ENCODE measurements at places on chromosomes 7 and 10. TPM values are rescaled to one million over a fixed set of nuclear protein-coding genes. Genes with fewer than 3 reads are reported as not detected.

Gene CDC14C
- total RNA-seq: not detected

- peaks cover 12% of the 10 kb centered on the region for H3K27me3 ChIP-seq
- no peak overlapping the region for H3K4me3 ChIP-seq
- no peaks in the 10 kb centered on the region for H3K36me3 ChIP-seq
- DNase-seq: no peak
Observed at GRCh38 chr10:103820101-103821062, 35.0 kb downstream of the SH3PXD2A start.

- H3K27me3 ChIP-seq: no peaks in the 10 kb centered on the region
- H3K27ac ChIP-seq: no peak overlapping the region
- H3K4me1 ChIP-seq: no peaks in the 10 kb centered on the region
- H3K4me3 ChIP-seq: no peak overlapping the region
- no peak for DNase-seq
Observed at GRCh38 chr7:34343667-34344066, 314.4 kb upstream of the NPSR1 start.

DNA sequence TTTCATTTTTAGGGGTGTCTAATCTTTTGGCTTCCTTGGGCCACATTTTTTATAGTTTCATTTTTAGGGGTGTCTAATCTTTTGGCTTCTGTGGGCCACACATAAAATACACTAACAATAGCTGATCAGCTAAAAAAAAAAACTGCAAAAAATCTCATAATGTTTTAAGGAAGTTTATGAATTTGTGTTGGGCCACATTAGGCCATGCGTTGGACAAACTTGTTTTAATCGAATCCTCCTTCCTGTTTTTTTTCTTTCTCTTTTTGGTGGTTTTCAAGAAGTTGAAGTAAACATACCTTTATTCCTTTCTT, 37.4 kb downstream of the ZNRF2 start:
- H3K4me1 ChIP-seq: peaks cover 10% of the 10 kb centered on the region
- H3K27ac ChIP-seq: peak overlapping the region; percentile 70
- no peak for DNase-seq
- peak overlapping the region; percentile 36 for H3K4me3 ChIP-seq
- H3K27me3 ChIP-seq: no peaks in the 10 kb centered on the region

Gene PRLHR
- total RNA-seq: not detected

- no peak overlapping the region for H3K4me3 ChIP-seq
- no peaks in the 10 kb centered on the region for H3K36me3 ChIP-seq
- DNase-seq: no peak
- H3K27me3 ChIP-seq: no peaks in the 10 kb centered on the region
- H3K27ac ChIP-seq: no peak overlapping the region
Observed at GRCh38 chr7:126493801-126494200, 758.9 kb downstream of the GRM8 start.

Gene ZFYVE27
- 58.4 TPM for total RNA-seq

DNA sequence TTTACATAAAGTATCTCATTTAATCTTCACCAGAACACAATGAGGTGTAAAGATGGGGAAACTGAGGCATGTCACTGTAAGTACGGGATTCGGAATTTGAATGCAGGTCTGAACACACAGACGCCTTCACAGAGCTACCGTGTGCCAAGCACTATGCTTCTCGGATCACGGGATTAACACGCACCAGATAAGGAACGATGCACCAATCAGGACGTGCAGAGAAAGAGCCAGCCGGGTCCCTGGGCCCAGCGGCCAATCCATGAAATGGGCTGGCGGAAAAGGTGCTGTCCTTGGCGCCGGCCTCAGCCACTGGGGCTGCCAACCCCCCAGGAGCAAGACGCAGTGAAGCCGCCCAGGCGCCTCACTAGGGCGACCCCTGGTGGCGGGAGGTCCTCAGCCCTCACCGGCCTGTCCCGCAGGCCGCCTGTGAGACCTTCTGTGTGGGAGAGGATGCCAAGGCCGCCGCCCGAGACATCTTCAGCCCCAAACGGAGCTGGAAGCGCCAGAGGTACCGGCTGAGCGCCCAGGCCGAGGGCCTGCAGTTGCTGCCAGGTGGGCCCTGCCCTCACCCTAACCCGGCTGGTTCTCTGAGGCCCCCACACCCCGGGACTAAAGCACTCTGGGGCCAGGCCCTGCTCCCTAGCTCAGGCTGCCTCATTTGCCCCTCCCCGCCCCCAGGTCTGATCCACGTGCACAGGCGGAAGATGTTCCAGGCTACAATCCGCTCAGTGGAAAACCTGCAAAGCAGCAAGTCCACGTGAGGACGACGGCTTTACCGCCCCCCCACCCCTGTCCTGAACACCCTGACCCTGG, 15.6 kb downstream of the ATG9B start:
- no peaks in the 10 kb centered on the region for H3K36me3 ChIP-seq
- DNase-seq: peak; percentile 71
- peaks cover 75% of the 10 kb centered on the region for H3K4me1 ChIP-seq

DNA sequence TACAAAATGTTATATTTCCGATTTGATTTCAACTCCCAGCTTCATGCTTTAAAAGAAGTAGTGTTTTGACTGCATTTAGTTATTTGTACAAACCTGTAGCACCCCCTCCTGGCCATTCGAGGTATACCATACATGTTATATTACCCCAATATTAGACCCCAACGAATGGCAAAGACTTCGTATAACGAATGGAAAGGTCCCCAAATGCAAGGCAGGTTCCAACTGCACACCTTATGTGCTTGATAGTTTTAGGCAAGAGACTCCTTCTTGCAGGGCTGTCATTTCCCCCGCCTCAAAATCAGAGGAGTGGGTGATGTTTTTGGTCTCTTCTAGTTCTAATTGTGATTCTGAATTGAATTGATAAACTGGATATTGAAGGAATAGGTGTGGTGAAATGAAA, 101.1 kb upstream of the TARP start:
- H3K27ac ChIP-seq: no peak overlapping the region
- peak; percentile 57 for DNase-seq
- H3K27me3 ChIP-seq: no peaks in the 10 kb centered on the region
- peaks cover 16% of the 10 kb centered on the region for H3K4me1 ChIP-seq

Measured in CD4-positive, alpha-beta T cell (primary cell).